ENCODE measurements at places on chromosomes 3 and 15. TPM values are rescaled to one million over a fixed set of nuclear protein-coding genes. Genes with fewer than 3 reads are reported as not detected.
A peak's percentile ranks its signal among the peaks of the same experiment; 100 is the strongest.

DNA sequence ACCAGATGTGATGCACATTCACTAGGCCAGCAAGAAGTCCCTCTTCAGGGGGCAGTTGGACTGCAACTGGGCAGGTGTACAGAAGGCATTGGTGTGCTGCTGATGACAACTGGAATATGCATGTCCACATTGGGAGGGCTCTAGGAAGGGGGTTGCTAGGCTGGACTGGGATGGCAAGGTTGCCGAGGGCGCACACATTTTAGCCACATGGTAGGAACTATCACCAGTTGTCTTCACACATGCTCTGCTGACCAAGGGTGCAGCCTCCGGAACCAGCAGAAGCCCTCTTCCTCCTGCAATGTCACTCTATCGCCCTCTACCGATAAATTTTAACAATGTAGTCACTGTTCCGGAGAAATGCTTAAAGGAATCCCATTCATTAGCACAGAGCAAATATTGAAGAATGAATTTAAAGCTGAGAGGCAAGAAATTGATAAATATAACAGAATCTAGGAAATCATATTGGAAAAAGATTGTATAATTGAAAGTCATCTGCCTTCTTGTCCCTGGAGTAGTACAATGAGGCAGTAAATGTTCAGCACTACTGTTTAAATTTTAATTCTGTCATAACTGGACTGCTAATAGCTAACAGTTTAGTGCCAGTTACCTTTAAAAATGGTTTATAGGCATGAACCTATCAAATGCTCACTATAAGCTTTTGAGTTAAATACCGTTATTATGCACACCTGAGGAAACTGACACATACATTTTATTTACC, 22.6 kb upstream of the LYSMD4 start:
- no peaks in the 10 kb centered on the region for H3K4me1 ChIP-seq
- H3K36me3 ChIP-seq, result no peaks in the 10 kb centered on the region
- H3K4me3 ChIP-seq, result no peak overlapping the region
- no peak overlapping the region for H3K27ac ChIP-seq

The AADACL2 gene
- not detected for total RNA-seq

The DNAJB8 gene
- total RNA-seq, result not detected

The LRRK1 gene
- 36.0 TPM for total RNA-seq

- H3K4me1 ChIP-seq, result no peaks in the 10 kb centered on the region
- H3K4me3 ChIP-seq, result no peak overlapping the region
- H3K27me3 ChIP-seq, result no peaks in the 10 kb centered on the region
- no peak for DNase-seq
Observed at GRCh38 chr3:112579232-112579631, 17.4 kb downstream of the SLC35A5 start.

The CAMKV gene
- total RNA-seq, result 0.21 TPM

- peak overlapping the region; percentile 85 for H3K27ac ChIP-seq
- H3K36me3 ChIP-seq, result peaks cover 15% of the 10 kb centered on the region
- H3K27me3 ChIP-seq, result no peaks in the 10 kb centered on the region
- DNase-seq, result peak; percentile 42
- peaks cover 18% of the 10 kb centered on the region for H3K4me1 ChIP-seq
Observed at GRCh38 chr3:126474498-126475412, 936 bp downstream of the ZXDC start.

The GLDN gene
- total RNA-seq, result 3.7 TPM

DNA sequence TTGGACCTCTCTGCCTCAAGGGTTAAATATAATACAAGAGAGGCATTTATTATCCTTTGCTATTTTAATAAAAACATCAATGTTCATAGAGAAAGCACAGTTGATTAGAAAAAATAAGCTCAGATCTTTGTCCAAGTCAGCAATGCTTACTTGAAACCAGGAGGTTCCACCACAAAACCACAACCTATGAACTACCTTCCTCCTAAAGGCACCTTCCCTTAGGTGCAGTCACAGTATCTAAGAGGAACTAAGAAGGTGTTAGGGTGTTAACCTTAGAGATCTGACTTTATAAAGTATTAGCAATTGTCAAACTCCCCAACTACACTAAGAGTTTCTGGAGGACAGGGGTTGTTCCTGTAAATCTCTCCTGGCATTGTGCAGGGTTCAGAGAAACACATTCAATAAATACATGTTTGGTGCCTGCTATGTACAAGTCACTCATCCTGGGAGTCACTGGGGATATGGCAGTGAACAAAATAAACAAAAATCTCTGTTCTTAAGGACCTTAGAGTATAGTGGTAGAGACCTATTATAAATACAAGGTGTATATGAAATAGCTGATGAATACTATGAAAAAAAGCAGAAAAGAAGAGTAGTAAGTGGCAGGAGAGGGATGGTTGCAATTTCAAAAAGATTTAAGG, 208.6 kb downstream of the NFKBIZ start:
- no peaks in the 10 kb centered on the region for H3K27me3 ChIP-seq
- H3K4me1 ChIP-seq, result no peaks in the 10 kb centered on the region
- DNase-seq, result no peak
- H3K27ac ChIP-seq, result no peak overlapping the region
- H3K36me3 ChIP-seq, result no peaks in the 10 kb centered on the region

The CTXN2 gene
- 0.16 TPM for total RNA-seq

The KIF7 gene
- 1.2 TPM for total RNA-seq

DNA sequence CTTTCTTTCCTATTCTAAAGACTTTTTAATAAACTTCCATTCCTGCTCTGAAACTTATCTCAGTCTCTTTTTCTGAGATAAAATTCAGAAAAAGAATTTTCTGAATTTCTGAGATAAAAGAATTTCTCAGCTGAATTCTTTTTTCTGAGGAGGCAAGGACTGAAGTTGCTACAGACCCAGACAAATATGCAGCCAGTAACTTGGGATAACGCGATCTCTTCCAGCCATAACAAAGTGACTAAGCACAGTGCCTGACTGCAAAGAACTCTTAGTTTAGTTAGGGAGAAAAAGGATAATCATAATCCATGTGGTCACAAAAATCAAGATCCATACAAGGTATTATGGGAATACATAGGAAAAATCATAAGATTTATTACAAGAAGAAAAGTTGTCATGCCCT, 222.0 kb upstream of the GAP43 start:
- no peak overlapping the region for H3K27ac ChIP-seq
- H3K27me3 ChIP-seq, result no peaks in the 10 kb centered on the region
- DNase-seq, result no peak
- H3K36me3 ChIP-seq, result no peaks in the 10 kb centered on the region

DNA sequence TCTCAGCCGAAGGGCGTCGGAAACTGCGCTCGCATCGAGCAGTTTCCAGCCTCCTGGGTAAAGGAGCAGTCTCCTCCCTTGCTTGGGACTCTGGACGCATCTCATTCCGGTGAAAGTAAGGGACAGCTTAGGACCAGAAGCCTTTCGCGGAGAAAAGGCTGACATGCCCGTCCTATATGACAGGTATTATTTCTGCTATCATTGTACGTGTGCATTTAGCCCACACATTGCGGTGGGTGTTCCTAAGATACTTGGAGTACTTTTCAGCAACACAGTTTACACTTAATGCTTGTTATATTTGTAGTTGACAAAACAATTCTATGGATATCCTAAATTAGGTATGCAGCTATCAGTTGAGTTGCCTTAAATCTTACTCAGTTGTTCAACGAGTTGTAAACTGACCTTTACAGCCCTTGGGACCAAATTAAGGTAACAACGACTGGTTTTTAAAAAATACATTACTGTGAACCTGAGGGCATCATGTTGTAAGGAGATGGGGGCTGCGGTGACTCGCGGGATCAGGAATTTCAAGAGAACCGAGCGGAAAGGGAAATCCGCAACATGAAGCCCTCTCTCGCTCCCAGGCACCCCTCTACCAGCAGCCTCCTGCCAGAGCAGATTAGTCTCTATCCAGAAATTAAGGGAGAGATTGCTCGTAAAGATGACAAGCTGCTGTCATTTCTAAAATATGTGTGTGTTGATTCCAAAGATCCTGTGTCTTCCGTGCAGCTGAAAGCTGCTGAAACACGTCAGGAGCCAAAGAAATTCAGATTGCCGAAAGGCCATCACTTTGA, 632 bp upstream of the COPS2 start:
- peaks cover 7% of the 10 kb centered on the region for H3K4me1 ChIP-seq
- no peak for DNase-seq
- peak overlapping the region; percentile 73 for H3K27ac ChIP-seq

- H3K27ac ChIP-seq, result no peak overlapping the region
- no peaks in the 10 kb centered on the region for H3K27me3 ChIP-seq
- no peaks in the 10 kb centered on the region for H3K4me1 ChIP-seq
- H3K4me3 ChIP-seq, result no peak overlapping the region
Observed at GRCh38 chr3:138137861-138138260, 5.7 kb upstream of the A4GNT start.

- peak; percentile 92 for DNase-seq
- peak overlapping the region; percentile 72 for H3K27ac ChIP-seq
- H3K36me3 ChIP-seq, result no peaks in the 10 kb centered on the region
- peaks cover 46% of the 10 kb centered on the region for H3K4me1 ChIP-seq
- no peaks in the 10 kb centered on the region for H3K27me3 ChIP-seq
Observed at GRCh38 chr15:31344823-31345605, 18.4 kb downstream of the KLF13 start.

DNA sequence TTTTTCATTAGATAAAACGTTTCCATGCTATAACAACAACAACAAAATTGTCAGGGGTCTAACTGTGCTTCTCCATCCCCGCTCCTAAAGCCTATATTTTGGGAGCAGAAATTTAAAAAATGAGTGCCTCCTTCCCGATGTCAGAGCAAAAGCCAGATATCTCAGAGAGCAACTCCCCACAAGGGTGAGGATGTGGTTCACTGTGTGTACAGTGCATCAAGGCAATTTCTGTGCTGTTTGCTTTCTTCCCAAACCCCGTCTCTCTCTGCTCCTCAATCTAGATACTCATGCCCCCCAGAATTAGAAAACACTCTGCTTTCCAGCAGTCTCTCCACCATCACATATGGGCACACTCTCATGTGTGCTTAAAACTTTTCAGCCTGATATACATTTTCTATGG, 76.7 kb upstream of the MBNL1 start:
- H3K4me1 ChIP-seq, result no peaks in the 10 kb centered on the region
- no peaks in the 10 kb centered on the region for H3K27me3 ChIP-seq
- no peak for DNase-seq

The MUC20 gene
- 58.1 TPM for total RNA-seq

The KBTBD8 gene
- 4.6 TPM for total RNA-seq

DNA sequence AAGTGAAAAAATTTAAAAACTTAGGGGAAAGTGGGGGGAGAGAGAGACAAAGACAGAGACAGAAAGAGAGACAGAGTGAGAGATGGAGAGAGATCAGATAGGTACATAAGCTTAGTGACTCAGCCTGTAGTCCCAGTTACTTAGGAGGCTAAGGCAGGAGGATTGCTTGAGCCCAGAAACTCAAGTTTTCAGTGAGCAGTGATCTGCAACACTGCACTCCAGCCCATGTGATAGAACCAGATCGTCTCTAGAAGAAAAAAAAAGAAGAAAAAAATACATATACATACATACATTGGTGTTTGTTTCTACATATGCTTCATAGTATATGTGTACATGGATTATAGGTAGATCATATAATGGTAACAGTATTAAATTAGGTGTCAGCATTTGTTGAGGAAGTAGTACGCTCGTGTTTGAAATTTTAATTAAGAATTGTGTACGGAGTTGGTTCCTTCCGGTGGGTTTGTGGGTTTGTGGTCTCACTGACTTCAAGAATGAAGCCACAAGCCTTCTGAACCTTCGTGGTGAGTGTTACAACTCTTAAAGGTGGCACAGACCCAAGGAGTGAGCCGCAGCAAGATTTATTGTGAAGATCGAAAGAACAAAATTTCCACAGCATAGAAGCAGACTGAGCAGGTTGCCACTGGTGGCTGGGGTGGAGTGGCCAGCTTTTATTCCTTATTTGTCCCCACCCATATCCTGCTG, 38.3 kb upstream of the SNRPN start:
- H3K36me3 ChIP-seq, result no peaks in the 10 kb centered on the region
- no peaks in the 10 kb centered on the region for H3K4me1 ChIP-seq
- H3K27ac ChIP-seq, result no peak overlapping the region
- DNase-seq, result no peak

The PTX3 gene
- 1.0 TPM for total RNA-seq

- no peak overlapping the region for H3K4me3 ChIP-seq
- H3K4me1 ChIP-seq, result no peaks in the 10 kb centered on the region
- peak; percentile 22 for DNase-seq
- H3K27me3 ChIP-seq, result no peaks in the 10 kb centered on the region
Observed at GRCh38 chr3:134640872-134641470, 9.9 kb downstream of the KY start.

GRCh38 chr3:17832016-17832415, 89.6 kb upstream of the TBC1D5 start:
- H3K27me3 ChIP-seq, result no peaks in the 10 kb centered on the region
- H3K4me1 ChIP-seq, result no peaks in the 10 kb centered on the region
- no peaks in the 10 kb centered on the region for H3K36me3 ChIP-seq
- H3K4me3 ChIP-seq, result no peak overlapping the region

GRCh38 chr15:36359286-36359685, 220.1 kb upstream of the CDIN1 start:
- no peak overlapping the region for H3K27ac ChIP-seq
- no peaks in the 10 kb centered on the region for H3K36me3 ChIP-seq
- no peak for DNase-seq
- H3K4me1 ChIP-seq, result no peaks in the 10 kb centered on the region

The SLC38A3 gene
- 0.40 TPM for total RNA-seq

DNA sequence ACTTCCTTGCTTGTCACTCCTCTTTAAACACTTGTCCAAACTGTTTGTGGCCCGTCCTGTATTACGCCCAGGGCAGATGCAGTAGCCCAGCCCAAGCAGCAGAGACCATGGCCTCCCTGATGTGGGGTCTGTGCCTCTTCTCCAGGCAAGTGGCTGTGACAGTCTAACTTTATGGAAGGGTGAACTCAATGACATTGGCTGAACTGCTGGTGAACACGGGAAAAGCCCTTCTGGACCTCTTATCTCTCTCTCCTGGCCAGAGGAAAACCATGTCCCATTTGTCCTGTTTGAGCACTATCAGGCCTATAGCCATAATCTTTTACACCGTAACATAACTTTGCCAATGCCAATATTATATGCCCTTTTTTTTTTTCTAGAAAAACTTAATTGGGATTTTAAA, 67.6 kb downstream of the SMAD3 start:
- no peak for DNase-seq
- H3K4me3 ChIP-seq, result no peak overlapping the region
- H3K27ac ChIP-seq, result no peak overlapping the region

- H3K4me1 ChIP-seq, result no peaks in the 10 kb centered on the region
- H3K27ac ChIP-seq, result no peak overlapping the region
- H3K36me3 ChIP-seq, result no peaks in the 10 kb centered on the region
- no peaks in the 10 kb centered on the region for H3K27me3 ChIP-seq
- no peak for DNase-seq
Observed at GRCh38 chr15:49904296-49904695, 214.7 kb downstream of the ATP8B4 start.

DNA sequence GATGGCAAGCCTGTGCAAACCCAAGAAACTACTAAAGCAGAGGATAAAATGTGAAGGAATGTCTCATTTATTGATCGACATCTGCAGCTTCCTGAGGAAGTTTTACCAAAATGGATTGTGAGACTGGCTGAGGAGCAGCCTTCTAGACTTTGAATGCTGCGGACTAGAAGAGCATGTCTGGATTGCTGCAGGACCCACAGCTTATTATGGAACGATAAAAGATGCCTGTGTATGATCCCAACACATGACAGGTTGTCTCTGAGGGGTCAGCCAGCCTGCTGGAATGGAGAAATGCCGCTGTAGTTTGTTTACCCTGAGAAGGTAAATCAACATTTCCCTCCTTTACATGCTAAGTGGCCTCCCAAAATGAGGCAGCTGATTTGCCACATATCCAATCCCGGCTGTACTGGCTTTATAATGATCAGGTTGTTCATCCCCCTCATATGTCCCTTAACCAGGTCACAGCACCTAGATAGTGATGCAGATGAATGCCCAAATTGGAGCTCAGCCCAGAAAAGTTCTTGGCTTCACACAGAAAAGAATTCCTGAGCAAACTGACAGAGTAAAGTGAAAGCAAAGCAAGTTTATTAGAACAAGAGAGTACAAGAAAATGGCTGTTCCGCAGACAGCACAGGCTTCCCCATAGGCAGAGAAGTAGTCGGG, 63.9 kb downstream of the IL12A start:
- H3K27me3 ChIP-seq, result no peaks in the 10 kb centered on the region
- DNase-seq, result no peak
- no peak overlapping the region for H3K27ac ChIP-seq

The TMEM108 gene
- total RNA-seq, result 0.20 TPM

The PPP1R14D gene
- total RNA-seq, result 137 TPM

Measured in colonic mucosa (tissue), 4 donors.